Renal cortical epithelial cell (primary cell): ENCODE measurements at places on chromosomes 4 and X. TPM values are rescaled to one million over a fixed set of nuclear protein-coding genes. Genes with fewer than 3 reads are reported as not detected.
A peak's percentile ranks its signal among the peaks of the same experiment; 100 is the strongest.

DNA sequence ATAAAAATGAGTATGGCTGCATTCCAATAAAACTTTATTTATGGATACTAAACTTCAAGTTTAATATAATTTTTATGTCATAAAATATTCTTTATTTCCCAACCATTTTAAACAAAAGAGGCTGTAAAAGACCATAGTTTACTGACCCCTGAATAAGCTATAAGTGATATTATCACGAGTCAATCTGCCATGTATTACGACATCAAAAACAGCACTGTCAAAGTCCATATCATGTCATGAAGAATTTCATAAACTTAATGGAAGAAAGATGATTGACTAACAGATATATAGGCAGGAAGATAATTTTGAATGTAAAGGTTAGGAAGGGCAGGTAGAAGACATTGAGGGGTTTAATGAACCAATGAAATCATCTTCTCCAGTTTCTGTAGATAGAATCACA is 18.2 kb downstream of the TMEM156 start:
- no peak for DNase-seq

F11 gene
- 0.45 TPM in 1 of 2 replicates, not detected in the other for total RNA-seq

DNA sequence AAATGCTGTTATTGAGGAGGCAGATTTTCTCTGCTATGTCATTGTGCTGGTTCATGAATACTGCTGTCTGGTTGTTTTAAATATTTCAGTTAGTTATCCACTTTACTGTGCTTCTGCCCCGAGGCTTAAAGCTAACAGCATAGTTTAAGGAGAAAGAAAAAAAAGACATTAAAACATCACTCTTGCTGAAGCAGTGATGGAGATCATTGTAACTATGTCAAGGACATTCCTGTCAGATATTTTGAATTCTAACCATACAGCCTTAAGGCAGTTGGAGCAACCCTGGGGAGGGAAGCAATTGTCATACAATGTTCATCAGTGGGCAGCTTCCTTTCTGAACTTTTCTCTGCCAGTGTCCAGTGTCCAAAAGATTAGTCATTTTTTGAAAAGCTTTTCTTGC is 199.0 kb upstream of the DDX53 start:
- peak; percentile 23 for DNase-seq

DNA sequence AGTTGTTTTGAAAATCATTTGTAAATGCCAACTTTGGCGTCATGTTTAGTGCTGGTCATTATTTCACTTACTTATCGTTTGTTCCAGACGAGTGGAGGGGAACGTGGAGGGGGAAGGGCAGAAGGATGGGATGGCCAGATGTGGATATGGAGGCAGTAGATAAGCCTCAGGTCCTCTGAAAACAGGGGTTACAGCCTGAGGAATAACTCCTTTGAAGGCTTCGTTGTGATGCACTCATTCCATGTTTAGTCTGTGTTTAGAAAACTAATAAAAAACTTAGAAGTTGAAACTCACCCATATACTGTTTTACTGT is 1.1 kb downstream of the MOB1B start:
- peak; percentile 26 for DNase-seq

NDST3 gene
- 0.35 and 0.60 TPM in 2 replicates for total RNA-seq

GRCh38 chrX:134572816-134573682 is 85.2 kb downstream of the PLAC1 start:
- no peak for DNase-seq

- no peak for DNase-seq
Measured at GRCh38 chrX:14420841-14421240, 108.5 kb upstream of the GLRA2 start.

DNA sequence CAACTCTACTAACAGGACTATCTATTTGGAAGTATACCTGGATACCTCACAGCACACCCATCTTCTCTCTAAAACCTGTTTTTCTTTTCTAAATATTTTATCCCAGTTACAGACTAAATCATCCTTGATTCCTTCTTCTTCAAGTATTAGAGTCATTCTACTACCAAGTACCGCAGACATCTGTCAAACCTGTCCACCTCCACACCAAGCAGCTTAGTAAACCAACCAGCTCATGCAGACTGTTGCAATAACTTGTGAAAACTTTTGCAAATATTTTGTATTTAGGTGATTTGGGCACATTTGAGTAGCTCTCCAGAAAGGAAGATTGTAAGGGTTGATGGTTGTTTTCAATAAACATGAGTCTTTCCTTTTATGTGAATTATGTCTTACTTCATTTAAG is 238.6 kb downstream of the ADAMTS3 start:
- DNase-seq: no peak

DNA sequence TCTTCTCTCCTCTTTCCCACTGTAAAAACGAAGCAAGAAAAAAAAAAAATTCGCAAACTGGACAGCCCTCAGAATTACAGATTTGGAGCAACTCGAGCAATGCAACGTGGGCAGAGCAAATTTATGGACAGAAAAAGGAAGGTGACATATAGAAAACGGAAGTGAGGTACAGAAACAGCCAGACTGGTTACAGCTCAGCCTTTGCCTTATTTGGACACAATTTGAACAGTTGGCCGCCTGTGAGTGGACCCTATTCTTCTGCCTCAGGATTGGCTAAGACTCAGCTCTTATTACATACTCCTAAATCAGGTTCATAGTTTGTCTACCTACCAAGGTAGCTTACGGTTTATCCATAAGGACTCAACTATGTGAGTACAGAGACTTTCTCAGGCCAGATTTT is 98.8 kb downstream of the SOWAHB start:
- no peak for DNase-seq

GATA1 gene
- not detected in 2 replicates for total RNA-seq

- no peak for DNase-seq
Measured at GRCh38 chr4:57042711-57043169, 64.0 kb downstream of the POLR2B start.

DNA sequence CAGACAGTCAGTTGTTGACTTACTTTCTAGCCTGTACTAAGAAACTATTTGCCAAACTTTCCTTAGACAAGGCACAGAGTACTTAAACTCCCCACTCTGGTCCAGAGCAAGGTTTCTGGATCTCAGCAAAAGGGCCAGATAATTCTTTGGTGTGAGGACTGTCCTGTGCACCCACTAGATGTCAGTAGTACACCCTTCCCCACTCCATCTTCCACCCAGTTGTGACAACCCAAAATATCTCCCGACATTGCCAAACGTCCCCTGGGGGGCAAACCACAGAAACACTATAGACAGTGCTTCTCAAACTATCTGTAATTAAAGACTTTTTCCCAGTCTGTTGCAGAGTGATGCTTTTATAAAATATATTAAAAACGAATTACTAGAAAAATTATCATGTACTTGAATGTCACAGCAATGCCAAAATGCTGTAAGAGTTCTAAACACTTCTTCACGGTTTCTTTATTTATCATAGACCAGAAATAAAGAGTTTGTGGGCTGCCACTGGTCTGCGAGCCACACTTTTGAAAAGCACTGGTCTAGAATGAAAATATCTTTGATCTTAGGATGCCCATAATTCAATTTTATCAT is 203.5 kb downstream of the PRDM5 start:
- DNase-seq: peak; percentile 29

TBC1D9 gene
- total RNA-seq: 37.5 and 70.1 TPM in 2 replicates

DNA sequence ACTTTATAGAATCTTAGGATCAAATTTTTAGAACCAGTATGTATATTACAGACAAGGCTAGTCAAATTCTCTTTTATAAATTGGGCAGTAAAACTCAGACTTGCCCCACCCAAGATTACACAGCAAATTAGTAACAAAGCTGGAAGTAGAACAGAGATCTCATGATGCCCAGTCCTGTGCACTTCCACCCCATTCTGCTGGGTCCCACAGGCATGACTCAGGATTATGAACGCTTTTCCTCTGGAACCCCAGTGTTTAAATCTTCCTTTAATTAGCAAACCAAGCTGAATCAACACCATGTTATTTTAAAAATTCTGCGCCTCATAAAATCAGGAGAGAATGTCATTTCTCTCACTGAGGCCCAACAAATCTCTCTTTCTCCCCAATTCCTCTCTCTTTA is 1.5 kb upstream of the IL13RA2 start:
- DNase-seq: peak; percentile 30

DNA sequence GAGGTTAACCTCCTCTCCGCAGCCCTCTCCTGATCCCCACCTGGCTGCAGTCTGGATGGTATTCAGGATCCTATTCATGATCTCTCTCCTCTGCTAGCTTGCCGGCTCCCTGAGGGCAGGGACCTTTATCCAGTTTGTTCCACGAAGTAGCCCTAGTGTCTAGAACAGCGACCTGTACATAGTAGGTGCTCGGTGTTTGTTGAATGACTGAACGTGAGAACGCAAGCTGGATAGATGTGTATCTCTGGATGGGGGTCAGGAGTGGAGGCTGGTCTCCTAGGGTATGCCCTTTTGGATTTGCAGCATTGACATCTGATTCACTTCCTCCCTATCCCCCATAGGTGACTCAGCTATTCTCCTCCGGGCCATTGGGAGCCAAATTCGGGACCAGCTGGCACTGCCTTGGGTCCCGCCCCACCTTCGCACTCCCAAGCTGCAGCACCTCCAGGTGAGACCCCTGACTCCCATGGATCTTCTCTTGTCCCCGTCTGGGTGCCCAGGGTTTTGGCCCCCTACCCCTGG is 7.3 kb downstream of the CCDC22 start:
- DNase-seq: no peak

KLF8 gene
- total RNA-seq: 2.1 and 9.5 TPM in 2 replicates

- DNase-seq: peak; percentile 44
Measured at GRCh38 chrX:44244008-44244407, 99.5 kb downstream of the EFHC2 start.

- peak; percentile 66 for DNase-seq
Measured at GRCh38 chr4:186887291-186887700, 163.6 kb upstream of the FAT1 start.

USP51 gene
- 1.0 and 4.5 TPM in 2 replicates for total RNA-seq

PDZD11 gene
- total RNA-seq: 38.9 and 58.7 TPM in 2 replicates

DNA sequence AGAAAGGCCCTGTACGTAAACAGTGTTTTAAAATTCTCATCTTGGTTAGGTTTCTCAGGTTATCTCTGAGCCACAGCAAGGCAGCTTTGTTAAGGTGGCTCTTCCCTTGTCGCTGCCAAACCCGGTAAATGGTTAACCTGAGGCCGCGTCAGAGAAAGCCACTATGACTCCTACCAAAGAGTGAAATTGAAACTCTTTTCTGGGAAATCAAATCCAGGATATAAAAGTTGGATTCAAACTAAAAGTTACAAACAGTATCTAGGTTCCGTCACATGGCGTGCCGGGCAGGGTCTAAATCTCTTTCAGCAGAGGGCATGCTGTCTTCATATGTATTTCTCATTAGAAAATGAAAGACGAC is 433 bp downstream of the MMAA start:
- DNase-seq: peak; percentile 95

BBS12 gene
- 12.7 and 19.5 TPM in 2 replicates for total RNA-seq

DNA sequence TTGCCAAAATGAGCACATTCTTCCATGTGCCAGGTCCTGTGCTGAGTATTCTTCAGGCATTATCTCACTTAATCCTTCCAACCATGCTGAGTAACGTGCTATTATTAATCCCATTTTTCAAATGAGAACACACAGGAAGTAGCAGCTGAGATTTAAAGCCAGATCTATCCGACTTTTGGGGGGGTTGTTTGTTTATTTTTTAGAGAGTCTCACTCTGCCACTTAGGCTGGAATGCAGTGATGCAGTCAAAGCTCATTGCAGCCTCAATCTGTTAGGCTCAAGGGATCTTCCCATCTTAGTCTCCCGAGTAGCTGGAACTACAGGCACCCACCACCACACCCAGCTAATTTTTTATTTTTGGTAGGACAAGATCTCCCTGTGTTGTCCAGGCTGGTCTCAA is 55.5 kb upstream of the TRIM2 start:
- DNase-seq: no peak

NALF2 gene
- total RNA-seq: 0.69 and 0.89 TPM in 2 replicates

DNA sequence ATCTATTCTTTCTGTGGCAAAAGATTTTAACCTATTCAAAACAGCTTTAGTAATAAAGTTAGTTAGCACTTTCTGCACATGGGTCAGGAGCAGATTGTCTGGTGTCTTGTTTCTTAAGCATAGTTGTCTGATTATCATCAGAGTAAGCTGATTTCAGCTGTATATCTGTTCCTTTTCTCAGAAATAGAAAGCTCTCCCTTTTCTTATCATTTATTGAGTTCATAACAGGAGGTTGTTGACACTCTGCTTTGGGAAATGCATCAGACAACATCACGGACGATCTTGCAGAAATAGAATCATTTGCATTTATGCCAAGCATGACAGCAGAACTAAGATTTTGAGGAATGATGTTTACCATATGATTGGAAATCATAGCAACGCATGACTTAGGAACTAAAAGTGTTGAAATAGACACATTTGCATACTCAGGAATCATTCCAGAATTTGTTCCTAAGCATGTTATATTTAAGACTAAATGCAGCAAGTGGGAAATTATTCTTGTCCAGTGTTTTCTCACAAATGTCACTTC is 66.7 kb downstream of the RBMX2 start:
- DNase-seq: no peak

PRPS2 gene
- 36.7 and 62.7 TPM in 2 replicates for total RNA-seq

GRCh38 chrX:136780241-136780640 is 491 bp downstream of the ARHGEF6 start:
- no peak for DNase-seq

- DNase-seq: no peak
Measured at GRCh38 chr4:36208893-36209473, 35.3 kb downstream of the ARAP2 start.

ADH4 gene
- total RNA-seq: 0.10 TPM in 1 of 2 replicates, not detected in the other

DNA sequence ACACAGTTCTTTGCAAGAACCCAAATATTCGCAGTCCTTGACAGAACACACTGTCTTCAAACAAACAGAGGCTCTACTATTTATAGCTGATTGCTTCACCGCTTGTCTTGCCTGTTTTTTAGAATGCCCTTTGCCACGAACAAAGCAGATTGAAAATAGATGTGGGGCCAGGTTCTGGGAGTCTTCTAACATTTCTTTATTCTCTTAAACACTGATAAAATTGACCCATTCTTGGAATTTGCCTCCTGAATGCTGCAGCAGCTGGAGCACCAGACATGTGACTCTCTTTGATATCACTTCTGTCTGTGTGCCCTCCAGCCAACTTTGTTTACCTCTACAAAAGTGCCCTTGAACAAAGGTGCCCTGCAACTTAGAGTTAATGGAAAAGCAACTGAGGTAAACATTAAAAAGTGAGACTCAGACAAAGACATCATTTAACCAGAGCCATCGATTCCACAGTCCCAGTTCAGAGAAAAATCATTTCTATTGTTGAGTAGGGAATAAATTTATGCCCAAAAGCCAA is 64.2 kb upstream of the SPP1 start:
- peak; percentile 54 for DNase-seq

GRID2 gene
- total RNA-seq: not detected in 2 replicates

DNA sequence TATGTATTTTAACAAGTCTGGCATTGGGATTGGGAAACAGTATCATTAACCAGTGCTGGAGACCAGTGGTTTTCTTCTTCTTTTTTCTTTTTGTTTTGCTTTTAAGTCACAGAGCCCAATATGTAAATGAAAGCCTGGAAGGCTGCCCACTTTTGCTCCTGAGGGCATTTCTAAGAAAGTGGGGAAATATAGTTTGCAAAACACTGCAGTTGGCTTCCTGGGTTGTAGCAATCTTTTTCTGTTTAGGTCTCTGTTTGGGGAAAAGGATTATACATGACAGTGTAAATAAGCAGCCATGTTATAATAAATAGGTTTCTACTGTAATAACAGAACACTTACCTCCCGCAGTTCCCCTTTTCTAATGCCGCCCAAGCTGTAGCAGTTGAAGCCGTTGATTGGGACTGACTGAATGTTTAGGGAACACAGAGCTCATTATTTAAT is 105.5 kb downstream of the TMEM164 start:
- DNase-seq: peak; percentile 90

GRCh38 chr4:6586715-6587325 is 11.8 kb downstream of the MAN2B2 start:
- DNase-seq: no peak

HOPX gene
- 1.2 and 7.5 TPM in 2 replicates for total RNA-seq
